ENCODE measurements at places on chromosomes 3 and 15. TPM values are rescaled to one million over a fixed set of nuclear protein-coding genes. Genes with fewer than 3 reads are reported as not detected.

ARIH2 gene
- total RNA-seq: 60.2 TPM

EPHA3 gene
- total RNA-seq: not detected

EBLN2 gene
- 0.53 TPM for total RNA-seq

ZDHHC19 gene
- total RNA-seq: 0.60 TPM

CCR3 gene
- total RNA-seq: not detected

DAPK2 gene
- total RNA-seq: 2.4 TPM

XRN1 gene
- total RNA-seq: 6.8 TPM

PLA2G4E gene
- total RNA-seq: not detected

FBXO40 gene
- total RNA-seq: not detected

GOLGA6L7 gene
- not detected for total RNA-seq

XPC gene
- 27.0 TPM for total RNA-seq

TRPM1 gene
- total RNA-seq: not detected

DGKG gene
- 9.4 TPM for total RNA-seq

TLR9 gene
- not detected for total RNA-seq

CHRNA5 gene
- total RNA-seq: 36.4 TPM

RASL12 gene
- 0.09 TPM for total RNA-seq

IL12A gene
- 1.2 TPM for total RNA-seq

SHC4 gene
- 0.86 TPM for total RNA-seq

SAMD7 gene
- total RNA-seq: not detected

GMPPB gene
- 21.3 TPM for total RNA-seq

TM2D3 gene
- total RNA-seq: 33.0 TPM

GOLGA8T gene
- 1.6 TPM for total RNA-seq

RASGRF1 gene
- 0.42 TPM for total RNA-seq

DPPA2 gene
- total RNA-seq: not detected

AQR gene
- total RNA-seq: 35.5 TPM

SPTBN5 gene
- total RNA-seq: 0.09 TPM

FOXB1 gene
- not detected for total RNA-seq

COL8A1 gene
- total RNA-seq: not detected

TMEM212 gene
- total RNA-seq: not detected

FSTL1 gene
- total RNA-seq: 65.7 TPM

ACKR2 gene
- 0.07 TPM for total RNA-seq

HRH1 gene
- total RNA-seq: 9.7 TPM

CCDC50 gene
- 25.0 TPM for total RNA-seq

TM6SF1 gene
- total RNA-seq: 0.10 TPM

RTP3 gene
- not detected for total RNA-seq

COMMD4 gene
- total RNA-seq: 193 TPM

TUSC7 gene
- not detected for total RNA-seq

NR1I2 gene
- not detected for total RNA-seq

BTLA gene
- not detected for total RNA-seq

SKOR1 gene
- 0.03 TPM for total RNA-seq

ITPKA gene
- total RNA-seq: 1.9 TPM

KCNAB1 gene
- total RNA-seq: not detected

GOLGA6A gene
- total RNA-seq: 0.09 TPM

LRTM1 gene
- not detected for total RNA-seq

MKRN2OS gene
- total RNA-seq: not detected

PLA1A gene
- 0.50 TPM for total RNA-seq

GALNT15 gene
- 0.03 TPM for total RNA-seq

C3orf49 gene
- not detected for total RNA-seq
